ENCODE measurements at places on chromosomes 5 and 9.
A peak's percentile ranks its signal among the peaks of the same experiment; 100 is the strongest.

DNA sequence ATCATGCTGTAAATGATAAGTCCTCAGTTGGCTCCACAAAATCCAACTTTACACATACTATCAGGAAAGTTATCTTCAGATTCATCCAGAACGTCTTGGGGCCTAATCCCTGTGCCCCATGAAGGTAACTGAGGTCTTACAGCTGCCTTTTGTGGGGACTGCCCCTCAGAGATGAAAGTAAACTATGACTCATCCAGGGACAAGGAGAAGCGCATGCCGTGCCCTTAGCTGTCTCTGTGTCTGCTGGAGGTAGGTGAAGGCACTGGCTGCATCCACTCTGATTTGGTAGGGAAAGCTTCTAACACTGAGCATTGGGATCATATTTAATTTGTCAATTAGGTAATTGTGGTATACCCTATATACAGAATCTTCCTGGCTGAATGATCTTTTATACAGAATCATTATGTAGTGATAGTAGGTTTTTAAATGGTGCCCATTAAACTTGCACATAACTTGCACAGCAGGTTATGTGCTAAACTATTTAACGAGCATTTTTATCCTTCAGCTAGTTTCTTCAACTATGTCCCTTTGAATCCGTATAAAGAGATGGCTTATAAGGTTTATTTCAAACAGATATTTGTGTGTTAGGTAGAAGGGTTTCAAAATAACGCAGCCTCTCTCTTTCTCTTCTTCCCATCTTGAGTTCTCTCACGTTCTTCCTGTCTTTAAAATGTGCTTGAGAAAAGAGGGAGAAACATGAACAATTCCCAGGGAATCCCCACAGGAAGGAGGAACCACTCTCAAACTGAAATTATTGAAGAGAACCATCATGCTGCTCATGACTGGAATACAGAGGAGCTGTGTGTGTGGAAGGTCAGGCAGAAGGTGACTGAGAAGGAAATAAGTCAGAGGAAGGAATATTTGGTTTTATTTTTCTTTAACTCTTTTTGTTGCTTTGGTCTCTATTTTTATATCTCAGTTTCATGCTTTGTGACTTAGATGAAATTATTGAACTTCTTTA, 250.9 kb downstream of the CD180 start:
- no peak for DNase-seq

GRCh38 chr9:76603448-76603895, 144.5 kb downstream of the GCNT1 start:
- peak; percentile 78 for DNase-seq

GRCh38 chr5:100598446-100598845, 63.3 kb downstream of the FAM174A start:
- DNase-seq = no peak

GRCh38 chr9:88018101-88018500, 43.8 kb upstream of the CDK20 start:
- DNase-seq = no peak

GRCh38 chr9:121038804-121039203, 11.3 kb downstream of the C5 start:
- no peak for DNase-seq

- peak; percentile 9 for DNase-seq
Observed at GRCh38 chr5:83209963-83210362, 132.6 kb downstream of the XRCC4 start.

- no peak for DNase-seq
Observed at GRCh38 chr9:133706307-133707050, 31.7 kb downstream of the SARDH start.

- DNase-seq = peak; percentile 16
Observed at GRCh38 chr5:80346055-80346454, 26.3 kb downstream of the SPZ1 start.

DNA sequence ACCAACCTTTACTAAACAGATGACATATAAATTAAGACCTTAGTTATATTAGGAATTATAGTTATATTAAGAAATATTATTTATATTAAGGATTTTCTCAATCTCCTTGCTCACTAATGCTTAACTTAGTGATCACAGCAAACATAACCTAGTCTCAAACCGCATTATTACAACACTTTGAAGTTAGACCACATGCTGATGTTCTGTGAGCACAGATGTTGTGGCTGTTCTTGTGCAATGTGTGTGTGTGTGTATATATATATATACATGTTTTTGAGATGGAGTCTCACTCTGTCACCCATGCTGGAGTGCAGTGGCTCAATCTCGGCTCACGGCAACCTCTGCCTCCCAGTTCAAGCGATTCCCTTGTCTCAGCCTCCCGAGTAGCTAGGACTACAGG, 20.5 kb downstream of the ELP1 start:
- DNase-seq = peak; percentile 47

- DNase-seq = no peak
Observed at GRCh38 chr9:100637787-100638186, 59.9 kb downstream of the CAVIN4 start.

- DNase-seq = no peak
Observed at GRCh38 chr5:108036482-108036881, 345.4 kb downstream of the FBXL17 start.

- DNase-seq = peak; percentile 6
Observed at GRCh38 chr5:167546270-167546669, 745.2 kb upstream of the WWC1 start.

- no peak for DNase-seq
Observed at GRCh38 chr9:98839724-98840123, 32.3 kb downstream of the GALNT12 start.

DNA sequence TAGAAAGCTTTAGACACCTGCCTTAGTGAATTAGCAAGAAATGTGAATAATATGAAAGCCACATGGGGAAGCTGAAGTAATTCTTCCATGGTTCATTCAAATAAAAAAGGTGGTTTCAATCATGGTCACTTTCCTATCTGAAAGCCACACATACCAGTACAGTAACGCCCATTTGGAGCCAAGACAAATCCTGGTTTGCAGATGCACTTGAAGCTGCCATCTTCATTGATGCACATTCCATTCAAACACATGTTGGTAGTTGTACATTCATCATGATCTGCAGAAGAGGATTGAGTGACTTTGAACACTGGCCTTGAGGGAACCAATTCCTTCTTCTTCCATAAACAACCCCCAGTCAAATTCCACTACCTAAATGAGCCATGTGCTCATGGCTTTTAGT, 161.5 kb downstream of the FBN2 start:
- DNase-seq = no peak

GRCh38 chr5:128116445-128116844, 32.9 kb downstream of the SLC12A2 start:
- no peak for DNase-seq

DNA sequence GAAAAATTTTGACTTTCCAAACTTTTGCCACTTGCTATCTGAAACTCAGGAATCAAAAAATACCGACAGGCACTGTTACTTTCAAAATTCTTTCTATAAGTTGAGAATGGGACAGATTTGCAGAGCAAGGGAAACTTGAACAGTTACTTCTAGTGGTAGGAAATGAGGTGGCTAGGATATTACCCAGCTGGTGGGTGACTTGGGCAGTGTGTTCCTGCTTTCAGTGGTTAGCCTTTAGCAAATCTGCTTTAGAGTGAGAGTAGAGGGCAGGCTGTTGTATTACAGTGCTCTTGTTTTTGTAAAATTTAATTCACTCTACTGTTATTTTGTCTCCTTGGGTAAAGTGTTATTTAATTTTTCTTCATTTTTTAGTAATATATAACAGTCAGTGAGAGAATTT, 40.2 kb upstream of the ROPN1L start:
- no peak for DNase-seq

- peak; percentile 56 for DNase-seq
Observed at GRCh38 chr5:64788156-64788555, 19.4 kb downstream of the CWC27 start.

- no peak for DNase-seq
Observed at GRCh38 chr9:114898741-114899140, 31.6 kb downstream of the TNFSF8 start.

- DNase-seq = no peak
Observed at GRCh38 chr5:164027738-164028137, 522.3 kb downstream of the MAT2B start.

DNA sequence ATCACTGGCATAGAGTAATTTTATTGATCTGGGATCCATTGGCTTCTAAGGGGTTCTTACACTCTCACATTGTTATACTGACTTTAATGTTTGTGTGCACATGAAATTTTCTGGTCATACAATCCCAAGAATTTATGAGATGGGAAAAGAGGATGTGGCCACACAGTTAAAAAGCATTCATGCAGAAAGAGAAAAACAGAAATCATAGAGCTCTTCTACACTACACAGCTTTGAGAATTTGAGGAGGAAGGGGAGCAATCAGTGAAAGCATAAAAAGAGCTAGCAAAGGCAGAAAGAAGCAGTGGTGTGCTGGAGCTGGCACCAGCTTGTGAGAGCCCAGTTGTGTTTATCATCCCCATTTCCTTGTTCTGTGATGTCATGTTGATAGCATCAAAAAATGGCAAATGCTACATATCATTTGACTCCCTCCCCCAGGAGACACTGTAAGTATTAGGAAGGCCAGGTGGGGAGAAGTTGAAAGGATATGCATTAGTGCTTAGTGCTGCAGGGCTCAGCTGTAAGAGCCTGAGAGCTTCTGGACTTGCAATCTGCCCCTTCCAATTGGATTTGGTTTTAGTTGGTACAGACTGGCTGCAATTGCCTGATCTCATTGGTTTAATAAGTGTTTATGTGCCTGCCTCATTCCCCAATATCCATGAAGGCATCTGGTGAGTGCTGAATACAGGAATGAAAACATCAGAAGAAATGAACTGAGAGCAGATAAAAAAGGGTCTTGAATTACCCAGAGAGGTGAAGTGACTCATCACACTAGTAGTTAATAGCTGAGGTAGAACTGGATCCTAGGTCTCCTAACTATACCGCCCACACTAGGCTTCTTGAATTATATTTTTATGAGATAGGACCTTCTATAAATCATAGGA, 30.9 kb downstream of the RHOBTB3 start:
- peak; percentile 81 for DNase-seq

- DNase-seq = no peak
Observed at GRCh38 chr5:141211-141610, 49.2 kb downstream of the PLEKHG4B start.

DNA sequence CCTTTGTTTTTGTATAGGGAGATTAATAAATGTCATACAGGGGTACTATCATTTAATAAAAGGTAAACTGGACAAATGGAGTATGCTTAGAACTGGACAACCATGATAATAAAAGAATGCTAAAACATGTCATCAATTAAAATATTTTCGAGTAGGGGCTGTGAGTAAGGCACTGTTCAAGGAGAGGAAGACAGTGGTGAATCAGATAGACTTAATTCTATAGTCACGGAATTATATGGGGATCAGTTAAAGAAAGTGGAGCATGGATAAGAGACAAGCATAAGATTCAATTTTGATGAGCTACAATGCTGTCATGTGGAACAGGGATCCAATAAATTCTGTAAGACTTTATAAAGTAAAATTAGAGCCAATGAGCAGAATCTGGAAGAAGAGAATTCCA, 104.5 kb downstream of the HMHB1 start:
- no peak for DNase-seq

DNA sequence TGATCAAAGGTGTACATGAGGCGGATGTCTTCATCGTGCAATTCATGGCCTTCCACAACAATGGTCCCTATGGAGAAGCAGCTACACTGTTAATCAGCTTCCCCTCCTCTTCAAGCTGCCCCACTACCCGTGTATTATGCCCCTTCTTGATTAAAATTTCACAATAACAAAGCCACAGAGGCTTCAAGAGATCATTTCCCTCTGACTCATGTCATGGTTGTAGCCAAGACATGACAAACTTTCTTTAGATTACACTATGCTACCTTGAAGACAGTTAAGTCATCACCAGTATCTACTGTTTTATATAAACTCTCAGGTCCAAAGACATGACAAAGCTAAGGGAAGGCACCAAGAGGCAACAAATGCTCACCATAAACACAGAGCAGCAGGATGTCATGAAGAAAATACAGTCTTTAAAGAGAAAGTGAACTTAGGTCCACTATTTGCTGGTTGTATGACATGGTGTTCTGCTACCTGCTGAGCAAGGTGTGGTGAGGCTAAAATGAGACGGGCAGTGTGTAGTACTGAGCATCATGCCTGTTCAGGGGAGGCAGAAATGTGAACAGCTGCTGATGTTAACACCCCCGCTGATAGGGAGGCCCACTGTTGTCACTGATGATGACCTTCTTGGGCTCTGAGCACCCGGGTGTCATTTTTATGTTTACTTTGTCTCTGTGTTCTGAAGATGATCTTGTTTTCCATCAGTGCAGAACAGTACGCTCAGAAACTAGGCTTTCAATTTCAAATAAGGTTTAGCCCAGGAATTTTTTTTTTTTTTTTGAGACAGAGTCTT, 48.3 kb downstream of the IARS1 start:
- DNase-seq = peak; percentile 90

DNA sequence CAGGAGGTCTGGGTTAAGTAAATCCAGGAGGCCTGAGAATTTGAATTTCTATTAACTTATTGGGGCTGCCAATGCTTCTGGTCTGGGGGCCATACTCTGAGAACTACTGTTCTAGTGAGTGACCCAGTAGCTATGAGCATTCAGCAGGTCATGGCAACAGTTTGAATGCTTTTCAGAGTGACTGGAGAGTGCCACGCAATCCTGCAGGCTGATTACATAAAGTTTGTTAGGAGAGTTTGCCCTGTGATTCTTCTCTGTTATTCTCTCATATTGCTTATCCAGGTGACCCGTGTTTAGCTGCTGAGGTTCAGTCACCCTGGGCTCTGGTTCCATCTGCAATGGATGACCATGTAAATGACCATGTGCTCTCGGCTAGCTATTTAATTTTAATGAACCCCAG, 22.2 kb upstream of the TMED7 start:
- DNase-seq = no peak

DNA sequence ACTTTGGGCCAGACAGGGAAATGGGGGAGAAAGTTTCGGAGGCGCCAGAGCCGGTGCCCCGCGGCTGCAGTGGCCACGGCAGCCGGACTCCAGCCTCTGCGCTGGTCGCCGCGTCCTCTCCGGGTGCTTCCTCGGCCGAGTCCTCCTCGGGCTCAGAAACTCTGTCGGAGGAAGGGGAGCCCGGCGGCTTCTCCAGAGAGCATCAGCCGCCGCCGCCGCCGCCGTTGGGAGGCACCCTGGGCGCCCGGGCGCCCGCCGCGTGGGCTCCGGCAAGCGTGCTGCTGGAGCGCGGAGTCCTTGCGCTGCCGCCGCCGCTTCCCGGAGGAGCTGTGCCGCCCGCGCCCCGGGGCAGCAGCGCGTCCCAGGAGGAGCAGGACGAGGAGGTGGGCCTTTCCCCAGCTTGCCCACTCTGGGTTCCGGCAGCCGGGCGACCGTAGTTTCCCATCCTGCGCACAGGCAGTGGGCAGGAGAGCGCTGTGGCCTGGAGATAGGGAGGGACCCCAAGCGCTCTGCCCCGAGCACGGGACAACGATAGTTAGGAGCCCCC, 516 bp downstream of the MAST4 start:
- DNase-seq = no peak

GRCh38 chr9:7287065-7287464, 512.5 kb downstream of the DMAC1 start:
- DNase-seq = no peak

Measured in iris pigment epithelial cell (primary cell).